ENCODE measurements at places on chromosomes 3 and 15. TPM values are rescaled to one million over a fixed set of nuclear protein-coding genes. Genes with fewer than 3 reads are reported as not detected.

The LRRC3B gene
- total RNA-seq: not detected

The CHP1 gene
- 55.2 TPM for total RNA-seq

The CTXN2 gene
- not detected for total RNA-seq

The EPHB3 gene
- 0.26 TPM for total RNA-seq

The LMLN gene
- total RNA-seq: 1.9 TPM

The OXTR gene
- total RNA-seq: 10.5 TPM

The SERPINI2 gene
- total RNA-seq: not detected

The STRIT1 gene
- total RNA-seq: not detected

The XYLB gene
- 4.3 TPM for total RNA-seq

The IL17RC gene
- total RNA-seq: 34.2 TPM

The PPIP5K1 gene
- total RNA-seq: 6.9 TPM

The NR2E3 gene
- total RNA-seq: 0.19 TPM

The ST3GAL6 gene
- total RNA-seq: 1.2 TPM

The MYRIP gene
- not detected for total RNA-seq

The ITIH1 gene
- not detected for total RNA-seq

The NRROS gene
- not detected for total RNA-seq

The SEMA7A gene
- total RNA-seq: 1.7 TPM

The GOLGA6L7 gene
- total RNA-seq: not detected

The PLCH1 gene
- total RNA-seq: 0.71 TPM

The SLC12A1 gene
- not detected for total RNA-seq

The PLA2G4E gene
- not detected for total RNA-seq

The ZNF80 gene
- not detected for total RNA-seq

The AMOTL2 gene
- 52.4 TPM for total RNA-seq

The GP9 gene
- not detected for total RNA-seq

The CPLX3 gene
- not detected for total RNA-seq

The CYP19A1 gene
- total RNA-seq: 0.34 TPM

The ALG3 gene
- 75.5 TPM for total RNA-seq

The PCSK6 gene
- total RNA-seq: 10.2 TPM

The ZCWPW2 gene
- not detected for total RNA-seq

The ZMYND10 gene
- 1.1 TPM for total RNA-seq

The CHDH gene
- total RNA-seq: 1.7 TPM

The SLC22A13 gene
- not detected for total RNA-seq

The OXSR1 gene
- 35.7 TPM for total RNA-seq

The DLG1 gene
- total RNA-seq: 15.2 TPM

The ZNF445 gene
- 2.7 TPM for total RNA-seq

The TMEM87A gene
- total RNA-seq: 26.0 TPM

The CYP8B1 gene
- total RNA-seq: not detected

The ARPC4 gene
- 158 TPM for total RNA-seq

All from A549 treated with Mapracorat at 1 μM for 4 hours (cell line).